Trophoblast cell (in vitro differentiated cells and primary cell): ENCODE measurements at places on chromosomes 4 and X.

- DNase-seq = peak; percentile 95
Observed at GRCh38 chr4:139988863-139989765, 164.9 kb downstream of the MAML3 start.

DNA sequence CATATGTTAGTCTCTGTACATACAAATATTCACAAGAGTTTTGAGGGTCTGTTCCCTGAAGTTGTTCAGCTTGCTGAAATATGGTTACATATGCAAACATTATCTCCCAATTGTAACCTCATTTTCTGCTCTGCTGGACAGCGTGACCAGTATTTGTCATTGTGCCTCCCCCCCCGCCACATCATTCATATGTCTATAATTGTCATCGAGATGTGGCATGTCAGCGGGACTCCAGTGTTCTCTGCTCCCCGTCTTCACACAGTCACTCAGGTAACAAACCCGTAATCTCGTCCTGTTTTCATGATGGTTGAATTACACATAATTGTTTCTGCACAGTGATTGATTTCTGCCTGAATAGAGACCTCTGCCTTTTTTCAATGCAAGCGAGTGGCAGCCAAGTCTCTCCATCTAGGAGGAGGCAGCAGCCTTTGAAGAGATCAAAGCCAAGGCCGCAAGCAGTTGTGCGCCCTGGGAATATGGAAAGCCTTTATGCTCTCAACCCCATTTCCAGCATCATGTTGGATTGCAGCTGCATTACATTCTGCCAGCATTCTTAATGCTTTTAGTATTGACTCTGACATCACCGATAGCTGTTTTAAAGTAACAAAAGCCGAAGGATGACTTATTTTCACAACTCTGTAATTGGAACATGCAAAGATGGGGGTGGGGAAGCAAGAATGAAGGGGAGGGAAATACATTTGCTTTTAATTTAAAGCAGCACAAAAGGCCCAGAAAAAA lies 27.4 kb downstream of the LEF1 start:
- DNase-seq = no peak

DNA sequence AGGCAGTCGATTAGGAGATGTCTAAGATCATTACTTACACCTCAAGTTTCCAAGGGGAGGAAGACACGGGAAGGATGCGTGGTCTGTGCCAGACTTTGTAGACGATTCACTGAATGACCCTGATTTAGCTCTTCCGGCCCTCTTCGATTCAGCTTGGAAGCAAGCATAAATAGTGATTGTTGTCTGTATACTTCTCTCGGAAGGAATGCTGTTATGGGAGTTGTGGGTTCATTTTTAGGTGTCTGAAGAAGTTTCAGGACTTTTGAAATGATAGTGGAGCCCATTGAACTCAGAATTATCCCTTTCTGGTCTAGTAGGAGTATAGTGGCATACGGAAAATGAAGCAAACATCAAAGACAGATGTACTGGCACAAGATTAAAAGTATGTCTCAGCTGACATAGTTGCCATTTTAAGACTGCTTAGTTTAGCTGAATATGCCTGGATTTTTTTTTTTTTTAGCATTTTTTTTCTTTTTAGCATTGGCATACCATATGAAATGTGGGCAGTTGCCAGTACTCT lies 1.0 kb upstream of the ANKRD17 start:
- peak; percentile 39 for DNase-seq

GRCh38 chr4:16150716-16151115 lies 66.9 kb upstream of the PROM1 start:
- DNase-seq = no peak

DNA sequence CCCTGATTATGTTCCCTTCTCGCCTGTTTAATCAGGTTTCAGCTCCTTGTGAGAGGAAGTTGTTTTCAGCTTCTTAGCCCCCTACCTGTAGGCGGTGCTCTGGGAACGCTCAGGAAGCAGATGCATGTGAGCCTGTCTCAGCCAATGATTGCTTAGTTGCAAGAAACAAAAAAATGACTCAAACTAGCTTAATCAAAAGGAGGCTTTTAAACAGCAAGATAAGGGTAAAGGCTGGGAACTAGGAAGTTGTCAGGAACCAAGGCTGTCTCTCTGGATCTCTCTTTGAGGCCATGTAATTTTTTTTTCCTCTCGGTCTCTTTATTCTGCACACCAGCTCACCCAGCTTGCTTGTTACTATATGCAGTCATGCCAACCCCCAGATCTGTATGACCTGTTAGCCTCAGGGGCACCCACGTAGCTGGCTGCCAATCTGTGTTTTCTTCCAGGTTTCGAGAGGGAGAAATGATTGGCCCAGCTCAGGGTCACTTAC lies 109.1 kb downstream of the PTTG2 start:
- DNase-seq = peak; percentile 65

- peak; percentile 56 for DNase-seq
Observed at GRCh38 chr4:8419222-8420041, 21.1 kb downstream of the ACOX3 start.

GRCh38 chr4:177057186-177057585 lies 252.5 kb upstream of the NEIL3 start:
- no peak for DNase-seq

DNA sequence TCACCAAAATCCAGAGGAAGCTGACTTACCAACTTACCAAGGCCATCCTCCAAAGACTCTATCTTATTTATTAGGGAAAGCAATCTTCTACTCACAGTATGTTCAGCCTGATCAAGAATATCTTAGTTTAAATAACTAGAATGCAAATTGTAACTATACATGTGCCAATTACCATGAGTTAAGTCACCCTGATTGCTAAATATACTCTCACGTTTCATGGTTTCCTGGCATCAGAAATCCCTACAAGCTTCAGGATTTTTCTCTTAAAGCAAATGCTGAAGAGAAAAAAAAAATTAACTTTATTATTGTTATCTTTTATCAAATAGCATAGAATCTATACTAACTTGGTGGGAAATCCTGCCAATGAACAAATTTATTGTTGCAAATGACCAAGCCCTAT lies 63.0 kb upstream of the MXD4 start:
- DNase-seq = no peak

GRCh38 chr4:35604252-35604651 lies 640.1 kb downstream of the ARAP2 start:
- DNase-seq = no peak

GRCh38 chrX:138866643-138867042 lies 155.1 kb upstream of the FGF13 start:
- DNase-seq = no peak

GRCh38 chr4:129966175-129966574 lies 870.2 kb downstream of the C4orf33 start:
- no peak for DNase-seq

GRCh38 chr4:181845617-181846016 lies 397.6 kb upstream of the TENM3 start:
- DNase-seq = no peak

DNA sequence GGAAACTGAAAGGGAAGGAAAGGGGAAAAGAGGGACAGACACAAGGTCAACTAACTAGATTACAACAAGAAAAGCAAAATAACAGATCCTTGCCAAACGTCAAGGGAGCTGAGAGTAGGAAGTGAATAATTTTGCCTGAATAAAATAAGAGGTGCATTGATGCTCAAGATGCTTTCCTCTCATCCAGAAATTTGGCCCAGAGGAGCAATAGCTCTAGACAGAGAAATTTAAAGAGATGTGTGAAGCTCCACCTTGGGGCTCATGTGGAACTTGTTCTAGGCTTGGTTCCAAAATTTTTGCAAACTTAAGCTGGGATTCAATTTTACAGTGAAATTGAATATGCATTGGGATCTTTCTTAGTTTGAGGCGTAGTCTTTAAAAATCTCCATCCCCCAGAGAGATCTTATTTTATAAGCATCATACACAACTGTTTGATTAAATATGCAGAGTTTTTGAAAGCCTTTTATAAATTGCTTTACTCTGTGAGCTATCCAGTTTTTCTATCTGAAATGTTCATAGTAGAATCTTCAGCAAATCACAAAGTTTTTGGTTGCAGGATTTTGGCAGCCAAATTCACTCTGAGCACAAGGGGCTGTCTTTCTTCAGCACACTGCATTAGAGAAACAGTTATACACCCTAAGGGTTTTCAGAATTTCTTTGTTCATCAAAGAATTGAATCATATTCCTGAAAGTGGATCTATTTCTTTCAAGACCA lies 1159.5 kb downstream of the ADGRL3 start:
- no peak for DNase-seq

- DNase-seq = no peak
Observed at GRCh38 chrX:140433582-140433981, 71.3 kb downstream of the SOX3 start.

DNA sequence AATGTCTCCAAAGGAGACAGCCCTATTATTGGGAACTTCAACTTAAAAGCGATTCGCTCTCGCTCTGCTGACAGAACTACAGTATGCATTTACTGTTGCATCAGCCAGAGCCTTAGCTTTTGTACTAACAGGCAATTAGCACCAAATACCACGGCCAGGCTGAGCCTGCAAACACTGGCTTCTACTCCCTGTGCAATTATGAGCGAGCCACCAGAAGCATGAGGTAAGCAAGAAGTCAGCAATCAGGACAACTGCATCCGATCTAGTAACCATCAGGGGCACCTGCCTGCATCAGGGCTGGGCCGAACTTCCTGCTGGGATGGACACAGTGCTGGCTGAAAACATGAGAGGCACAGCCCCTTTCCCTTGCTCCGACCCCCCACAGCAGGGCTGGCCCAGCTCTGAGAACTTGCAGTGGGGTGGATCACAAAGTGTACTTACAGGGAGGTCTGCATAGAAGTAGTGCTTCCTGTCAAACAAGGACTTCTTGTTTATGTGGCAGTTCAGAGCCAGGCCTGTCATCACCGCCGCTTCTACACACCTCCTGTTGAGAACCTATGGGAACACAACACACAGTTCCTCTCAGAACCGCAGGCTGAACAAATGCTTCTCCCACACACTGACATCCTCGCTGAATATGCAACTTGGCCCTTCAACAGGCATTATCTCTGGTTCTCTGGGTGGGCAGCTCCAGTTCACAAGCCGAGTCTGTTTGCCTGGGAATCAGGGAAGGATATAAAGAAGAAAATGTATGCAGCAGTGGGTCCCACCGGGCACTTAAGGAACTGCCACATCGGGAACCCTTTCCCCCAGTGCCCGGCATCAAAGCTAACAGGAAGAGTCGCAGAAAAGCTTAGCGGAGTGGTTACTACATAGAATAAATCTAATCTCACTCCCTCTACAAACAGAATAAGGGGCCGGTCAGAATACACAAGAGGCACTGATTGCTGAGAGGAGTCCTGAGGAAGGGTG lies 41.5 kb downstream of the GATB start:
- no peak for DNase-seq

DNA sequence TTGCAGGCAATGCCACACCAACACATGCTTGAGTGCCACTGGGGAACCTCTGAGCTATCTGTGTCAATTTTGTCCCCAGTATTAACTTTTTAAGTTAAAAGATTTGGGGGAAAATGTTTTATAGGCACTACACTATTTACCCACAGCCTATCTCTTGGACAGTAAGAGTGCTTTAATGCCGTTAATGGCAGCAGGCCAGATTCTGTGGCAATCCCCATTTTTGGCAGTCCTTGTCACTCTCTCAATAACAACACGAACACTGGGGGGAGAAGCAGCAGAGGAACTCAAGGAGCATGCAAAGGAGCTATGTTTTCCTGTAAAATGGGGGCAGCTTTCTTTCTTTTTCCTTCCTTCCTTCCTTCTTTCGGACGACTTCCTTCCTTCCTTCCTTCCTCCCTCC lies 168.6 kb downstream of the NSUN7 start:
- no peak for DNase-seq

GRCh38 chr4:173337463-173337862 lies 3.3 kb upstream of the HMGB2 start:
- no peak for DNase-seq

- DNase-seq = no peak
Observed at GRCh38 chrX:23327104-23327503, 7.5 kb upstream of the PTCHD1 start.

DNA sequence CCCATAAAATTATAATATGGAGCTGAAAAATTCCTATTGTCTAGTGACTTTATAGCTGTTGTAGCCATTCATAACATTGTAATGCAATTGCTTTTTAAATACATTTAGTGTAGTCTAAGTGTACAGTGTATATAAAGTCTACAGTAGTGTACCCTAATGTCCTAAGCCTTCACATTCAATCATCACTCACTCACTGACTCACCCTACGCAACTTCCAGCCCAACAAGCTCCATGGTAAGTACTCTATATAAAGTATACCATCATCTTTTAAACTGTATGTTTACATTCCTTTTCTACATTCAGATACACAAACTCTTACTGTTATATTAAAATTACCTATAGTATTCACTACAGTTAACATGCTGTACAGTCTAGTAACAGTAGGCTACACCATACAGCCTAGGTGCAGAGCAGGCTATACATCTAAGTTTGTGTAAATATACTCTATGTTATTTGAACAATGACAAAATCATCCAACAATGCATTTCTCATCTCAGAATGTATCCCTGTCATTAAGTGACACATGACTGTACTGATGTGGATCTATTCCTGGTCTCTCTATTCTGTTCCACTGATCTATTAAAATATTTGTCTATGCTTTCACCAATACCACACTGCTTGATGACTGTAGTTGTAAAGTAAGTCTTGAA lies 33.7 kb downstream of the CLOCK start:
- DNase-seq = no peak

- peak; percentile 88 for DNase-seq
Observed at GRCh38 chr4:152128356-152128755, 367.5 kb upstream of the GATB start.

GRCh38 chr4:173227756-173228155 lies 59.1 kb downstream of the GALNT7 start:
- no peak for DNase-seq

DNA sequence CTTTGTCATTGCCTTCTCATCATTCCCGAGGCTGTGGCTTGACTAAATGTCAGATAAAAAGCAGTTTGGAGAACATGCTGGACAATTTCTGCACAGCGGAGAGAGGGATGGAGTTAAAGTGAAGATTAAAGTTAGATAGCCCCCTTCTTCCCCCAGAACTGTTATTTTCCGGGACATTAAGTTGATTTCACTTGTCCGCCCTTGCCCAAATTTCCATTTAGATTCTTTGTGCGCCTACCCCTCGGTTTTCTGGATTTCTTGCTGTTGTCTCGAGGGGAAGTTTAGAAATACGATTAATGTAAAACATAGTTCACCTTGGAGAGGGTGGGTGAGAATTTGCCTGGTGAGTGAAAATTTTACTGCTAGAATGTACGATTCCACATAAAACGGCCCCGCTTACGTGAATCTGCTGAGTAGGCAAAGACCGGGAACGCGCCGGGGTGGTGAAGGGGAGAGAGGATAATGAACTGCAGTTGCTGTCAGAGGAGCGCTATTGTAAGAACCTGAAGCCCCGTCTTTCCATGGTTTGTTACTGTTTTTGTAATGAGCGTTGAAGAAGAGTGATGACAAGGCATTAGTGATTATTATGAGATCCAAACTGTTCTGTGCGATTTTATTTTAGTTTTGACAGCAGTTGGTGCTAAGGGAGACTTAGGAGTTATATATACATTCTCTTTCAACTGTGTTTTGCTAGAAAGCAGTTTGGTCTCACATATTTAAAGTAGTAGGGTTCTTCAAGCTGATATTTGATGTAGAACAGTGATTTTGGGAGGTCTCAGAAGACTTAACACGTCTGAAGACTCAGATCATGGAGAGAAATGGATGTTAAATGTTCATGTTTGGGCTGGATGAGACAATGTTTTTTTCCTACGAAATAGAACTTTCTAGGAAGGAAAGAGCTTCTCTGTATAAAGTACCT lies 73.0 kb downstream of the AFF1 start:
- DNase-seq = no peak

GRCh38 chrX:112837531-112837930 lies 3.1 kb downstream of the AMOT start:
- DNase-seq = no peak
